ENCODE measurements at places on chromosomes 13 and 19.

- no peak for DNase-seq
These were observed 75.2 kb downstream of the ATP11A start for GRCh38 chr13:112764864-112765561.

DNA sequence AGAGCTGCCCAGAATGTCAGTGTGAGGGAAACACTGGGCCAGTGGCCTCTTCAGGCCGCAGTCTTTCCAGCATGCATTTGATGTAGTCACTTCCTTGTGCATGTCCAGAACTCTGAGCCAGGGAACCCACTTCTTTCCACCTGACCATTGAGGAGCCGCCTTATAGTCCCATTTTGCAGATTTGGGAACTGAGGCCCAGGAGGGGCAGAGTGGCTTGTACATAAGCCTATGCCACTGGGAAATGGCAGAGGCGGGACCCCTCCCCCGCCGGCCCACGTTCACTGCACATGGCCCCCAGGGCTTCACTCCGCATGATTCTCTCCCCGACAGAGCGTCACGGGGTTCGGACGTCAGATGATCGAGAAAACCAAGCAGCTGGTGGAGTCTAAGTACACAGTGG is 5.6 kb upstream of the SPIB start:
- no peak for DNase-seq

DNA sequence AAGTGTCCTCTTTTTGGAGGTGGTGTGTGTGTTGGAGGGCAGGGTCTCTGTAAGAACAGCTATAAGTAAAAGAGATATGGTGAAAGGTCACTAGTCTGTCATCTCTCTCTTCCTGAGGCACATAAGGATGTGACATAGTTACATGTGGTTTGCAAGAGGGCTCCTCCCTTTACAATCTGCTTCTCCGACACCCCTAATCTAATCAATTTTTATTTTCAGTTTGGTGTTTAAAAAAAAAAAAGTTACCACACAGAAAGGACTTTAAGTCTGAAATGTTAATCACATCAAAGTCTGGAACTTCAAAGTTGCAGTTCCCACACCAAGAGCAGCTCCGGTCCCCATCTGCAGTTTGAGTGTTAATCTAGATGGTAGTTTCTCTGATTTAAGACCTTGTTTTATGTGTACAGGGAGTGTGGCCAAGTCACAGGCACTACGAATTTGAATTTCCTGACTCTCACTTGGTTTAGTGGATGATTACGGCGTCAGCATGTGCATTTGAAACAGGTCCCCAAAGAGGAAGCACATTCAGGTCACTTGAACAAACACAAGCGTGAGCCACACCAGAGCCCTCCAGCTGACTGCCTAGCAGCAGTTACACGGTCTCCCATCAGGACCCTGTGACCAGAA is 53.1 kb downstream of the FOXO1 start:
- DNase-seq, result no peak

- no peak for DNase-seq
These were observed 618.7 kb downstream of the DIAPH3 start for GRCh38 chr13:59545007-59545406.

DNA sequence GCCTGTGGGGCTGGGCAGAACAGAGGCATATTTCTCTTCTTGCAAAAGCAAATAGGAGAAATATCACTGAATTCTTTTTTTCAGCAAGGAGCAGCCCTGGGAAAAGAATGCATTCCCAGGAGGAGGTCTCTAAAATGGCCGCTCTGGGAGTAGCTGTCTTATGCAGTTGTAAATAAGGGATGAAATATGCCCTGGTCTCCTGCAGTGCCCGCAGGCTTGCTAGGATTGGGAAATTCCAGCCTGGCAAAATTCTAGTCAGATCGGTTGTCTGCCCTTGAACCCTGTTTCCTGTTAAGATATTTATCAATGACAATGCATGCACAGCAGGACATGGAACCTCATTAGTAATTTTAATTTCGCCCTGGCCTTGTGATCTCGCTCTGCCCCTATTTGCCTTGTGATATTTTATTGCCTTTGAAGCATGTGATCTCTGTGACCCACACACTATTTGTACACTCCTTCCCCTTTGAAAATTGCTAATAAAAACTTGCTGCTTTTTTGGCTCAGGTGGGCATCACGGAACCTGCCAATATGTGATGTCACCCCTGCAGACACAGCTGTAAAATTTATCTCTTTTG is 1993.2 kb downstream of the PCDH9 start:
- DNase-seq, result no peak

- DNase-seq, result no peak
These were observed 184.6 kb upstream of the NBEA start for GRCh38 chr13:34757441-34757840.

DNA sequence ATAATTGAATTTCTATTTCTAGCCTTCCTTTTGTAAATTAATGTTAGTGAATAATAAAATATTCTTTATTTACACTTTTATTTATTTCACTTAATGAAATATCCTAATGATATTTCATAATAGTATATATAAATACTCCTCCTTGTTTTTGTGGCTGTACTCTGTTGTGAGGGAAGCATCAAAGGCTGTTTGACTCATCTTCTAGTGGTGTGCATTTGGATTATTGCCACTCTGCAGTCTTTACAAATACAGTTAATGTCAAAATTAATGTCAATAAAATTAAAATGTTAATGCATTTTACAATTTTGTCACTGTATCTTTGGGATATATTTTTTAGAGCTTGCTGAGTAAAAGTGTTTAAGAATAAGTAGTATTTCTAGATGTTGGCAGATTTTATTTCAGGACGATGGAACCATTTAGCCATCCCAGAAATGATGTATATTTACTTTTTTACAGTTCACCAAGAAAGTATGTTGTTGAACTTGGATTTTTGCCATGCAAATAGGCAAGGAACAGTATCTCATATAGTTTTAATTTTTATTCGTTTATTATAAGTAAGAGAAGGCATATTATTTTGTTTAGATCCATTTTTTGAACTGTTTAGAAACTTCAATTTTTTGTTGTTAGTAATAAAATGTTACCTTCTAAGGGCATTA is 281.2 kb upstream of the SLITRK6 start:
- DNase-seq, result no peak

DNA sequence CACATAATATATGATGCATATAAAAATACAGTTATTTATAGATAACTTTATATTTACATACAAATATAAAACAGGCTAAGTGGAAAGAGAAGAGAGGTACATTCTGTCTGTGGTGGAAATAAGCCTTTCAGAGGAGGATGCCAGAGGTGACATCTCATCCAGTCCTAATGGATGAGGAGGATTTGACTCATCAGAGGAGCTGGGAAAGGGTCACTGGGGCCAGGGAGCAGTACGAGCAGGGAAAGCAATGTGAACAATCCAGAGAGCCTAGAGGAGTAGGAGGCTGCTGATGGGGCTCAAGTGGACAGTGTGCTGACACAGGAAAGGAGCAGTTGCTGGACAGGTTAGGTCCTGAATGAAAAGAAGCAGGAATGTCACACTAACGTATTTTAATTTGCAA is 18.6 kb downstream of the NALCN start:
- no peak for DNase-seq

- no peak for DNase-seq
These were observed 226.4 kb downstream of the PCDH17 start for GRCh38 chr13:57857945-57858344.

GRCh38 chr13:32135655-32136054 is 104.1 kb downstream of the FRY start:
- DNase-seq, result no peak

GRCh38 chr13:109844396-109844795 is 58.0 kb upstream of the IRS2 start:
- no peak for DNase-seq

DNA sequence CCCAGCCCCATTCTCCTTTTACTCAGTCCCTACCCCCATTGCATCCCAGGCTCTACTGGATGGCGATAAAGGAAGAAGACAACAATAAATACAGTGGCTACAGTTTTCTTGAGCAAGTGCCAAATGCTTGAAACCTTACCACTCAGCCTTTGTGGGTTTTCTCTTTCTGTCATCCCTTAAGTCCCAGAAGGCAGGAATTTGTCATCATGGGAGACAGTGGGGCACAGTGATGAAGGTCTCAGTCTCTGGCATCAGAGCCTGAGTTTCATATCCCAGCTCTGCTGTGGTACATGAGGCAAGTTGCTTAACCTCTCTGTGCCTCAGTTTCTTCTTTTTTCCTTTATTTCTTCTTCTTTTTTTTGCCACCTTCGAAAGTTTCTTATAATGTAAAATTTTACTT is 5.1 kb upstream of the COMP start:
- no peak for DNase-seq

DNA sequence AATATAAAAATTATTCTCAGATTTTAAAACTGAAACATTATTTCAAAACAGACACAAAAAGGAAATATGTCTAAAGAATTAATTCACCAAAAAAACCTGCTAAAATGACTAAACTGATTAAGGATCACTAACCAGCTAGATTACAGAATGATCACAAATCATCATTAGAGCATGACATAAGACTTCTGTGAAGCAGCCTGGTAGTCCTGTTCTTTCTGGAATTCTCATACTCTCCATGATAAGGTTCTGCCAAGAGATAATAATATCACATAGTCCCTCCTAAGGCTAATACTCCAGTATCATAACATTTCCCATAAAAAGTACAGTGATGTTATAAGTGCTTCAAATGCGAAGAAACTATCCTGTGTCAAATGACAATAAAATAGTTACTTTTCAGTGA is 1814.9 kb downstream of the SLITRK5 start:
- DNase-seq, result no peak

GRCh38 chr13:34765446-34766180 is 176.5 kb upstream of the NBEA start:
- no peak for DNase-seq

DNA sequence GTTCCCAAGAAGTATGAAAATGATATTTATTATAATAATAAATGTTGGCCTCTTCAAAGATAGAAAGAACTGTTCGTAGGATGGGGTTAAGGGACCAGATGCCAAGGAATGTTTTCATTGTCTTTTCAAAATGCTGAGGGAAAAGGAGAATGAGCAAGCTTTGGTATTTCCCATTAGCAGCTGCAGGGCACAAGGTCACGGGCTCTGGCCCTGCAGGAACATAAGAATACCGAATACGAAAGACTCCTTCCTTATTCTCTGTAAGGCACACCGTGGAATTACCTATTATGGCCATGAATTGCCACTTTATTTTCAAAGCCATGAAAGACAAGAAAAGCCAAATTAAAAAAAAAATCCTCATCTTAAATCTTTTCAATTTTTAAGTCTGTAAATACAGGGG is 49.6 kb upstream of the OLFM4 start:
- DNase-seq, result no peak

DNA sequence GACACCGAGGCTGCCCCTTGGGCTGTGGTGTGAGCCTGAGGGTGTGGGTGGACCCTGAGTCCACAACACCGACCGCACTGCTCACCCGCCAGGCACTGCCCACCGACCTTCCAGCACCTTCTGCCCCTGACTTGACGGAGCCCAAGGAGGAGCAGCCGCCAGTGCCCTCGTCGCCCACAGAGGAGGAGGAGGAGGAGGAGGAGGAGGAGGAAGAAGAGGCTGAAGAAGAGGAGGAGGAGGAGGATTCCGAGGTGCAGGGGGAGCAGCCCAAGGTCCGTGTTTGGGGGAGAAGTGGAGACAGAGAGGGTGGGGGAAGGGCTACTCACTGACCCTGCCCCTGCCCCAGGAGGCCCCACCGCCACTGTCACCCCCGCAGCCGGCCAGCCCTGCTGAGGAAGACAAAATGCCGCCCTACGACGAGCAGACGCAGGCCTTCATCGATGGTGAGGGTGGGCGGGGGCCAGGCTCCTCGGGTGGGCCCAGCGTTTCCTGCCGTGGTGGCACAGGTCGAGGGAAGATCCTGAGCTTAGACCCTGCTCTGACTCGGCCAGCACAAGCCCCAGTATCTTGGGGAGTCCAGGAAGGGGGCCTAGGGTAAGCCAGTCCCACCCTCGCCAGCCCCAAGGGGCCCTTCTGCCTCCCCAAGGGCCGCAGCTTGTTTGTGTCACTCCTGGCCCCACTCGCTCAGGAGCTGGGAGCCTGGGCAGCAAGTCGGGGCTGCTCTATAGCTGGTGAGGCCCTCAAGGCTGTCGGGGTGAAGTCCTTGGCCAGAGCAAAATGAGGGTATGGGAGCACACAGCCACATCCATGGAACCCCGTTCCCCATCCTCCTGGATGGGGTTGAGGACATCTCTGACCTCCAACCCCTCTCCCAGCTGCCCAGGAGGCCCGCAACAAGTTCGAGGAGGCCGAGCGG is 12.2 kb downstream of the PRKCSH start:
- no peak for DNase-seq

DNA sequence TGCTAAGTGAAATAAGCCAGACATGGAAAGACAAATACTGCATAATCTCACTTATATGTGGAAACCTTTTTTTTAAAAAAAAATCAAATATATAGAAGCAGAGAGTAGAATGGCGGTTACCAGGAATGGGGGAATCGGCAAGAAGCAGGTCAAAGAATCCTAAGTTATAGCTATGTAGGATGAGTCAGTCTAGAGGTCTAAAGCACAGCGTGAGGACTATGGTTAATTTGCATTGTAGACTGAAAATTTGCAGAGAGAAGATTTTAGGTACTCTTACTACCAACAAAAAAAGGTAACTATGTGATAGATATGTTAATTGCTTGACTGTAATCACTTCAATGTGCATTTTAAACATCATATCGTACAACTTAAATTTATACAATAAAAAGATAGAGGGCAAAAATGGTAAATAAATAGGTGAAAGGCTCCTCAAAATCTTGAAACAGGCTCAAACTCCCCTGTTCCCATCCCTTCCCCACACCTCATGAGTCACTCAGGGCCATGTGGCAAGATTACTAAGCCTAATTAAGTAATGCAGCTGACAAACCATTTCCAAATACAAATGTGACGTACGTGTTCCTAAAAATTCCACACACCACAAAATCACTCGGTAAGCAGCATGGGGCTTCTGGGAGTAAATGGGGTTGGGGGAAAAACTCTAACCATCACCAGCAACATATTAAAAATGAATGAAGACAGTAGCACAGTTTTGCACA is 159.0 kb downstream of the USP12 start:
- DNase-seq, result no peak

- no peak for DNase-seq
These were observed 8.8 kb upstream of the GPC6 start for GRCh38 chr13:93217721-93218261.

DNA sequence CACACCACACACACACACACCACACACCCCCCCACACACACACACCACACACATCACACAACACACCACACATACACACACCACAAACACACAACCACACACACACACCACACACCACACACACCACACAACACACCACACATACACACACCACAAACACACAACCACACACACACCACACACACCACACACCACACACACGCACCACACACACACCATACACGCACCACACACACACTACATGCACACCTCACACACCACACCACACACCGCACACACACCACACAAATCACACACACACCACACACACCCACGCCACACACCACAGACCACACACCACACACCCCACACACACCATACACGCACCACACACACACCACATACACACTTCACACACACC is 83.5 kb downstream of the ZNF557 start:
- DNase-seq, result no peak

GRCh38 chr13:82571653-82572052 is 1310.6 kb downstream of the SLITRK1 start:
- DNase-seq, result no peak

- DNase-seq, result no peak
These were observed 419.9 kb downstream of the IRS2 start for GRCh38 chr13:109366525-109366924.

Data from stimulated activated CD4-positive, alpha-beta T cell treated with anti-CD3 and anti-CD28 coated beads, Interleukin-12 subunit alpha, Interleukin-12 subunit beta, amount 100 ng/mL, for 24 hours (primary cell).